ENCODE measurements at places on chromosomes 1 and 21.

DNA sequence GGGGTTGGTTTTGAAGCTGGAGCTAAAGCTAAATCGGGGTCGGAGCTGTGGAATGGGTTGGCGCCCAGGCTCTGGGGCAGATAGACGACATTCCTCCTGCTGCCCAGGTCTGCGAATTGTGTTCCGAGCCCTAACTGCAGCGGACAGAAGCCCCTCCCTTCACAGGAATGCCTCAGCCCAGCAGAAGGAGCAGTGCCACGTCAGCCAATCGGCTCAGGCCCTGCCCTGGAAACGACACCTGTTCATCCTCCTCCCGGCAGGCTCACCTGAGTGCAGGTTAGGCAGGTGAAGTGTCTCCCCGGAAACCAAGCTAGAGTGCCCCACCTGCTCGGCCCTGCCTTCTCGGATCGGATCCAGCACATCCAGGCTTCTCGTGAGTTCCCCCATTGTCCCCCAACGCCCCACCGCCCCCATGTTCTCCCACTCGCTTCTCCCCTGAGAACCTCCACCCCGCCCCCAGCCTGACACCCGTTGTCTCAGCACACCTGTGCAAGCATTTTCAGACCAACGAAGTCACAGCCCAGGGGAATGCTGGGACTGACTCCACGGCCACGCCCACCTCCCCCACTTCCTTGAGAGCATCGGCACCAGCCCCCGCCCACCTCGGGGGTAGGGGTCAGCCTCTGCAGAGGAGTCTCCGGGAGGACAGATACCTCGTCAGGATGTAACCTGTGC is 775 bp downstream of the TMEM125 start:
- no peak for DNase-seq

DNA sequence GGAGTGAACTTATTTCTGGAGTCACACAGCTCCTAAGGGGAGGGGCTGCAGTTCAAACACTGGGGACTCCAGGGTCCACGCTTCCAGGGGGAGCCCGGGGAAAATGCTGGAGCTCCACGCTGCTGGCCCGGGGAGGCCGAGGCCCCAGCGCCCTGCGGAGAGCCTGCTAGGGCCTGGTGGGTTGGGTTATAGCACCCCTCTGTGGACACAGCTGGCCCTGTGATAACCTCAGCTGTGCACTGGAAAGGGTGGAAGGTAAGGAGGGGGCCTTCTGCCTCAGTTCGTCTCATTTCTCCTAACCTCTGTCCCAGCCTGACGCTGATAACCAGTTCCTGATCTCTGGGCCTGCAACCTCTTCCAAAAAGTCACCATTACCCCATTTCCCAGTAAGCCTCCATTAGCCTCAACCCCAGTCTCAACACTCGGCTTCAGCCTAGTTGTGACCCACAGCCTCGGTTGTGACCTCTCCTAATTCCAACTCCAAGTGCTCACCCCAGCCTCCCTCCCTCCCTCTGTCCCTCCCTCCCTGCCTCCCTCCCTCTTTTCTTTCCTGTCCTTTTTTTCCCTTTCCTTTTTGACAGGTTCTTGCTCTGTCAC is 7.1 kb downstream of the NBL1 start:
- DNase-seq, result peak; percentile 61

DNA sequence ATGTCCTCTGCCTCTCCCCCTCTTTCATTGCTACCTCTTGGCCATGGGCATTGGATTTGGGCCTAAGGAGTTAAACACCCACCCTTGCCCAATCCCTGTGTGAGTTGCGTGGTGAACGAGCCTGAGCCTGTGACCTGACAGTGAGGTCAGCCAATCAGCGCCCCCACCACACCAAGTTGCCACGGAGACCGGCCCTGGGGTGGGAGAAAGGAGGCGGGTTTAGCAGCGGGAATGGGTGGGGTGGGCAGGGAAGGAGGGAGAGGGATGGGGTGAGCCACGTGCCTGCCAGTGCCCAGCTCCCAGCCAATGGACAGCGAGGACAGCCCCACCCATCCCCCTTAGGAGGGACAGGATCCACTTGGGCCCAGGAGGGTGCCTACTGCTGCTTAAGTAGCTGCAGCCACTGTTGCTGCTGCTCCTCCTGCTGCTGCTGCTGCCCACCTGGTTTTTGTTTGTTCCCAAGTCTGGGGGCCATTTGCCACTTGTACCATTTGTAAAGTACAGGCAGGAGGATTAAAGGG is 9.5 kb downstream of the ZBTB7B start:
- no peak for DNase-seq

DNA sequence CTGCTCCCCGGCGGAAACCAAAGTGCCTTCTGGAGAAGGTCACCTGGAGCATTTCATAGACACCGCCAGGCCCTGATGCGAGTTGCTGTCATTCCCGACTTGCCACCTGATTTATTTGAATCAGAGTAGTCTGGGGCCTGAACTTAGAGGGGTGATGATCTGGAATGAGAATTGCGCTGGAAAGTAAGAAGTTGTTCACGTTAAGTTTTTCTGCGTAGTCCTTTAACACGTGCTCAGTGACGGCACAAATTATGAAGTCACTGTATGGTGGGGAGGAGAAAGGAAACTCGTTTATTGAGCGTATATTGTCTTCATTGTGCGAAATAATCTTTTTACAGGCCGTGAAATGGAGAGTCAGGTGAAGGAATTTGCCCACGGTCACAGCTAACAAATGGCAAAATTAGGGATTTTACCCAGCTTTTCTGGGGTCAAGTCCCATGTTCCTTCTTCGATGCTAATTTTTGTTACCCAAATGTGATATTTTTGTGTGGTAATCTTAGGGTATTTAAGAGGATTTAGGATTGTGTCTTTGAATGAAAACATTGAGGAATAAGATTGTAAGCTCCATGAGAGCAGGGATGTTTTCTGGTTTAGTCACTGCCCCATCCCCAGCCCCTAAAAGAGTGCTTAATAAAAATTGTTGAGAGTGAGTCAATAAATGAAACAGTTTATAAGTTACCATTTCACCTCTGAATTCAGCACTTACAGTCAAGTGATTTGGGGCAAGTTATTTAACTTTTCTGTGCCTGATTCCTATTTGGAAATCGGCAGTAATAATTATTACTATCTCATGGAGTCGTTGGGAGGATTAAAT is 46.4 kb upstream of the NBL1 start:
- no peak for DNase-seq

DNA sequence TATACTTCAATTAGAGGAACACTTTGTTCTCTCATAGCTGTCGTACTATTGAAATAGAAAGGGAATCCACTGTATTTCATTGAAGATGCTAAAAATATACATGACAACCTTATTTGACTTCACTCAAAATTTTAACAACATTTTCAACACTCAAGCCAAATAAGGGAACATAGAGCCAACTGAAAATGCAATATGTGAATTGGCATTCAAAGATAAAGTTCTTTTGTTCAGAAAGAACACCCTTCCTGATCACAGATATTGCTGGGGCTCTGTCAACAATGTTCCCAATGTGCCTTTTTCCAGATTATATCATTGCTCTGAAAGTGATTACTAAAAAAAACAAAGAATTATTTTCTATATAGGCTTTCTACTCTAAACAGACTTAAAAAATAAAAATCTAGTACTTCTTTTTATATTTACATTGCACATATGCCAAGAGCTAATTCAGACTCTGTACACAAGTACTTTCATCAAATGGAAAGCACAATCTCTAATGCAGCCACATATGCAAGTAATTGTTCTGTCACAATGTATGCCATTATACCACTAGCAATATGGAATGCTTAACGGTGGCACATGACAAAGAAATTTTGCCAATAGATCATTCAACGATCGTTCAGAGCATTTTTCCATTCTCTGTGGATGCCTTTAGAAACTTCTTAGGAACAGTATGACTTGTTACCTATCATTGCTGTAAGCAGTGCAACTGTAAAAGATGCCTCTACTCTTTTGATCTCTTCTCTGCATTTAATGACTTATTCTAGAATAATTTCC is 171.0 kb downstream of the EIF4G3 start:
- no peak for DNase-seq

GRCh38 chr1:2381741-2382620 is 9.4 kb downstream of the MORN1 start:
- DNase-seq, result peak; percentile 97

DNA sequence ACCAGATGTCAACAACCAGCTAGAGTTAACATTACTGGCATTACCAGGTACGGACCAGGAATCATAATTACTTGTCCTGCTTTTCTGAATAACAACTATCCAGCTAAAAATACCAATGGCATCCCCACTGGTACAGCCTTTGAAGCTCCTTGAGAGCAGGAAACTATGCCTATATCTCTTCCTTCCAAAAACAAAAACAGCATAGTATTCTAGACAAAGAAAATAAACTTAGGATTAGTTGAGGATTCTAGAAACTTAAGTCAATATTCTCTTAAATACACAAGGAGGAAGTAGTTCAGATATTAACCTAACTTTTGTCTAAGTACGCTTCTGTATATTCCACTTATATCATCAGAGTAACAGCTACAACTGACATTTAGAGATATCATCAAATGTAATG is 3.0 kb downstream of the FUBP1 start:
- DNase-seq, result no peak

DNA sequence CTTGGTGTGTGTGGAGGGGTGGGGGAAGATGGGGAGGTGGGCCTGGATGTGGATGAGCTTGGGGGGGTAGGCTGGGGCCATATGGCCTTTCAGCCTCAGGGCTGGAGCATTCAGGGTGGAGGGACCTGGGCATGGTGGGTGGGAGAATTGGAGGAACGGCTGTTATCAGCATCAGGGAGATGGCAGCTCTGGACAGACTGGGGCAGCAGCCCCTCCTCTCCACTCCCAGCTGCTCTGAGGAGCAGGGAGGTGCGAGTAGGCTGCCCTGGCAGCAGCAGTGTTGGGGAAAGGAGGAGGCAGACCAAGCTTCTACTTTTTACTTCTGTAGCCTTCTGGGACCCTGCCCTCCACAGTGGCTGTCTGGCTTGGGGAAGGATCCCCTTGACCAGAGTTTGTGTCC is 10.2 kb downstream of the PPFIA4 start:
- DNase-seq, result no peak

GRCh38 chr1:188043536-188044245 is 1214.9 kb downstream of the PLA2G4A start:
- DNase-seq, result no peak

DNA sequence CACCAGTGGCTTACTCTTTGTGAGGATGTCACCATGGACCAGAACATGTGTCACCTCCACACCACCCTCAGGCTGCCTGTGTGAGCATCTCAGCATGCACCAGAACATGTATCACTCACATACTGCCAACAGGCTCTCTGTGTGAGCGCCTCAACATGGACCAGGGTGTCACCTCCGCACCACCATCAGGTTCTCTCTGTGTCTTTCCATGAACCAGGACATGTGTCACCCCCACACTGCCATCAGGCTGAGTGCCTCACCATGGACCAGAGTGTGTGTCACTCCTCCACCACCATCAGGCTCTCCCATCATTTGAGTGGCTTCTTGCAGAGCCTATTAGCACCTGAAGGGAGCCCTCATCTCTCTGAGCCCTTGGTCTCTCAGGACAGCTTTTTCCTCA is 125.2 kb downstream of the ZNF648 start:
- DNase-seq, result peak; percentile 4

DNA sequence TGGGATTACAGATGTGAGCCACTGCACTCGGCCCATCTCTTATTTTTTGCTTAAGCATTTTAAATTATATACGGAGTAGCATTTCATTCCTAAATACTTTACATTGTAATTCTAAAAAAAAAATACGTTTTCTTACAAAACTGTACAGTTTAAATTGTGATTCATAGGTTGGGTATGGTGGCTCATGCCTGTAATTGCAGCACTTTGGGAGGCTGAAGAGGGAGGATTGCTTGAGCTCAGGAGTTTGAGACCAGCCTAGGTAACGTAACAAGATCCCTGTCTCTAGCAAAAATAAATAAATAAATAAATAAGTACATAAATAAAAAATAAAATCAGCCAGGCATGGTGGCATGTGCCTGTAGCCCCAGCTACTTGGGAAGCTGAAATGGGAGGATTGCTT is 24.6 kb downstream of the TBCE start:
- no peak for DNase-seq

DNA sequence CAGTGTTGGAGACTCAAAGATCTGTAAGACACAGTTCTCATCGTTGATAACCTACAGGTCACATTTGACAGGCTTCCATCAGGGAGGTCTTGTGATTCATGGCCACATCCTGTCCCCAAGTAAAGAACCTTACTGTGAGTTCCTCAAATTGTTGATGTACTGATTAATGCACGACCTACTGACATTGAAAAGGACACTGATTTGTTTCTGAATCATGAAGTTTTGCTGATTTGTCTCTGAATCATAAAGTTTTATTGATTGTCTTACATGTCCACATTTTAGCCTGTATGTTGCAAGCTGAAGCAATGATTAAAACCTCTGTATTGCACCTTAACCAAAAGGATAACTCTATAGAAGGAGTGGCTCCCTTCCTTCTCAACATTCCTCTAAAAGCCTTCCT is 476.3 kb upstream of the RUNX1 start:
- no peak for DNase-seq

- DNase-seq, result no peak
Observed at GRCh38 chr1:26608895-26609294, 79.3 kb downstream of the RPS6KA1 start.

Data from GM19239 (cell line).